Activated CD4-positive, alpha-beta T cell treated with anti-CD3 and anti-CD28 coated beads for 24 hours (primary cell): ENCODE measurements at places on chromosomes 2 and 18.

- DNase-seq, result no peak
These were observed 45.6 kb downstream of the ONECUT2 start for GRCh38 chr18:57480733-57481132.

GRCh38 chr18:51757255-51757924 lies 559.9 kb upstream of the MEX3C start:
- no peak for DNase-seq

- DNase-seq, result no peak
These were observed 44.0 kb downstream of the KLF7 start for GRCh38 chr2:207121784-207122183.

GRCh38 chr2:26847655-26848335 lies at the start of gene DPYSL5:
DPYSL5 (plus strand) TSS chr2:26848132; CDS start chr2:26898500, 50,368 bp downstream.
- DNase-seq, result no peak

- DNase-seq, result no peak
These were observed 2.9 kb upstream of the EPB41L3 start for GRCh38 chr18:5546660-5547059.
